Endothelial cell (in vitro differentiated cells): ENCODE measurements at places on chromosomes 6 and 20.

GRCh38 chr20:61478094-61478493 lies 226.0 kb downstream of the CDH4 start:
- DNase-seq, result no peak

GRCh38 chr6:47452899-47453298 lies 24.7 kb upstream of the CD2AP start:
- DNase-seq, result no peak

GRCh38 chr6:109695468-109695867 lies 4.4 kb downstream of the FIG4 start:
- peak; percentile 33 for DNase-seq

DNA sequence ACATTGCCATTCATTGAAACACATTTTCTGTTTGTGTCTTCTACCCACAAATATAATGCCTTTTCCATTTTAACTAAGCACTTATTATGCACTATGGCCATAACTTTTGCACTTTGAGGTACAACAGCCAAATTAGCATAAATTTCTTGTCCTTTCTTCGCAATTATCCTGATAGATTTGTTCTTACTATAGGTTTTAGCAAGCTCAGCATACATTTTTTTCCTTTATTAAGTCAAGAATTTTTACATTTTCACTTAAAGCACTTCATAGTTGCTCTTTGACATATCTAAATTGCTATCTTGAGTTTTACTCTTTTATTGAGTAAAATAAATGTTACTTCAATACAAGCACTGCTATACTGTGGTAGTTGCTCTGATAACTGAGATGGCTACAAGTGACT lies 5.8 kb downstream of the DEFB114 start:
- no peak for DNase-seq

DNA sequence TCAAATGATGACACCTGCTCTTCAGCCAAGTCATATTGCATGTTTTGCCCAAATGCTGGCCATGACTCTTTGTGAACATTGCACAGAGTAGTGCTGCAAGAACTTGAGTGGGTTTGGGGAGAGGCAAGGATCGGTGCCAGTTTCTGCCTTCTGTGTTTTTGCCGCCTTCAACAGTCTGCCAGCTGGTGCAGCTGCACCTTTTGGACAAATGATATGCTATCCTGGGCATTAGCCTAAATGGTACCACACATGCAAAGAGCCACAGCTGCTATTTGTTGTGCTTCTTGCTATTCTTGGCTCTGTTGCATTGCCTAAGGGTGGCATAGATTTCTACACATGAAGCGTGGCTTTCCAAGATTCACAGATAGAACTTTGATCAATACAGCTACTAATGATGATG lies 189.0 kb upstream of the CCN2 start:
- DNase-seq, result no peak

- DNase-seq, result no peak
Measured at GRCh38 chr6:129498950-129499842, 210.8 kb downstream of the ARHGAP18 start.

DNA sequence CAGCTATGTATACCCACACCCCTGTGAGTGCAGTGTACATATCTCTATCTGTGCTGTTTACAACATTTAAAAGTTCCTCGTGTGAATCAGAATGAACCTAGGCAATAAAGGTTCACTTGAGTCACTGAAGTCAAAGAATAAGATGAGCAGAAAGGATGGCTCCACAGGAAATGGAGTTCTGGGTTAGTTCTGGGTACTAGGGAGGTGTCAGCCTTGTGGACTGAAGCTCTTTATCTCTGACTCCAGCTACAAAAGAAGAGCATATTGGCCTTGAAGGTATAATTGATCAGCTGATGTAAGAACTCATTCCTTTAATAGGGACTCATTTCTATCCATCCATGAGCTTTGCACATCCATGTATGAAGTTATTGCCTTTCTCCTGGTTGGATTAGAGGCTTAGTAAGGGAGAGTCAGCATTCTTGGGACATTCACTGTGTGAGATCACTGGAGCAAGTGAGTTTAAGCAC lies 73.9 kb upstream of the BACH2 start:
- DNase-seq, result no peak

DNA sequence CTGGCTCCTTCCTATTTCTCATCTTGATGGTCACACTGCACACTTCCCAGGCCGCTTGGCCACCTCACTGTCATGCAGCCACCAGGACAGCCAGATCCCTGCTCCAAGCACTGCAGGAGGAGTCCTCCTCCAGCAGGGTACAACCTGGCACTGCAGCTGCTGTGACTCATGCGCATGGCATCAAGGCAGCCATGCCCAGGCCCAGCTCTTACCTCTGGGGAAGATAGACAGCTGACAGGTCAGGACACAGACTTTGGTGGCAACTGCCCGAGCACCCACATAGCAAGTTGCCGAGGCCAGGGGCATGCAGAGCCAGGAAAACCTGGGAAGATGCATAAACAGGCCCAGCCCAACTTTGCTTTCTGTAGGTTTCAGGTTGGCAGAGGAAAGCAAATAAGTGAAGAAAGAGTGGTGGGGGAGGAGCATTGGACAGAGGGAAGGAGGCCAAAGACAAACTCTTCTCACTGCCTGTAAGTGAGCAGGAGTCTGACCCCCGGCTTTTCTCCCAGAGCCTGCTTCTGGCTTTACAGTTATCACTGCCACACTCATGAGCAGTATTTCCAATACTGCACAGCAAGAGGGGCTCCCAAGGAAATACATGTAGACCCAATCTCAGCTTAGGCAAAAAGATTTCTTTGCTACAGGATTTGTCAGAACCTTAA lies 38.8 kb downstream of the SLC22A3 start:
- no peak for DNase-seq

GRCh38 chr6:143559051-143559660 lies 47.6 kb upstream of the FUCA2 start:
- DNase-seq, result no peak

- no peak for DNase-seq
Measured at GRCh38 chr6:18211338-18211737, 53.0 kb downstream of the DEK start.

- DNase-seq, result peak; percentile 69
Measured at GRCh38 chr6:167699141-167699931, 127.4 kb upstream of the AFDN start.

- no peak for DNase-seq
Measured at GRCh38 chr20:50295345-50295744, 104.7 kb downstream of the CEBPB start.

DNA sequence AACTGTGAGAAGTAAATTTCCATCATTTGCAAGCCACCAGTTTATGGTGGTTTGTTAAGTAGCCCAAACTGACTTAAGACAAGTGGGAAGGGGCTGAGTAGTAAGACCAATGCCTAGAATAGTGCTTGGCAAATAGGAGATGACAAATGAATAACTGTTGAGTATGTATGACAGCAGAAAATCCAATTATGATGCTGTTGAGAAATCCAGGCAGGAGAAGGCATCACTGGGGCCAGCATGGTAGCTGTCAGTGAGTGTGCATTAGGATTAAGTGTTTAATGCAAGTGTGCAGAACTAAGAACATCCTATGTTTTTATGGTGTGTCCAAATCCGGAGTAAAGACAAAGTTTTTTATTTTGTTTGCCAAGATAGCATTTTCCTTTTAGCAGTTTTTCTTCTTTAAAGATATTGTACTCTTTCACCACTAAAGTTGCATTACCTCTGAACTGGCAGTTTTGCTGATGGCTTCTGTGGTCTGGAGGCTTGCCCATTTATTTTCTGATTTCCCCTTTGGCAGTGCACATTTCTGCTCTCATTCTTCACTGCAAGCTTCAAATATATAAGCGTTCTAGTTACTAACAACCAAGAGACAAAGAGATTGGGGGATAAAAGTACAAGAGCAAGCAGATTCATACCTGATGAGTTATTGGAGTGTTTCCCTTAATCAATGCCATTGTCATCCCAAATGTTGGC lies 289.7 kb downstream of the KCNQ5 start:
- DNase-seq, result no peak

DNA sequence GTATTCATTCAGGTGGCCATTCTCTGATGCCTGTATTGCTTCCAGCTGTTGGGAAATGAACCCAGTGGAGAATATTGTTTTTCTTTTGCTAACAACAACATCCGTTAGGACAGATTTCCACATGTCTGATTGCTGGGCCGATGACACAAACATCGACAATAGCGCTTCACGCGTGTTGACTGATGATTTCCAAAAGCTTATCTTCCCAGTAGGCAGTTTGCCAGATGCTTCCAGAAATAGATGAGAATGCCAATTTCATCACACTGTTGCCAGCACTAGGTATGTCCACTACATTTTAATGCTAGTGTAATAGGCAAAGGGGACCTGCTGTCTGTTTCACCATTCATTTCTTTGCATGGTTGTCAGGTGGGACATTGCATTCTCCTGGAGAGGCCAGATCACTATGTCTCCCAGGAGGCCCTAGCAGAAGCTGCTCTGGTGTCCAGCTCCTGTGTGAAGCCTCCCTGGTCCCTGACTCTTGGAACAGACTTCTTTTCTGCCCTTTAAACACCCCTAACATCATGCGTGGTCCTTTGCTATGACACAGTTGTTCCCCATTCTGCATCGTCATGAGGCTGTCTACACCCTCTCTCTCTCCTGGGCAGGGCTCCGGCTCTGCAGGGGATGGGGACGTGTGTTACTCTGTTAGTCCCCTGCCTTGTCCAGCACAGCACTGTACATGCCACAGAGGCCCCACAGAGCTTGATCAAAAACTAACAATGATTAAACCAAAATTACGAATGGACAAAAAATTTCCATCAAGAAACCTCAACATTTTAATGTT lies 181.6 kb downstream of the CDH26 start:
- no peak for DNase-seq

DNA sequence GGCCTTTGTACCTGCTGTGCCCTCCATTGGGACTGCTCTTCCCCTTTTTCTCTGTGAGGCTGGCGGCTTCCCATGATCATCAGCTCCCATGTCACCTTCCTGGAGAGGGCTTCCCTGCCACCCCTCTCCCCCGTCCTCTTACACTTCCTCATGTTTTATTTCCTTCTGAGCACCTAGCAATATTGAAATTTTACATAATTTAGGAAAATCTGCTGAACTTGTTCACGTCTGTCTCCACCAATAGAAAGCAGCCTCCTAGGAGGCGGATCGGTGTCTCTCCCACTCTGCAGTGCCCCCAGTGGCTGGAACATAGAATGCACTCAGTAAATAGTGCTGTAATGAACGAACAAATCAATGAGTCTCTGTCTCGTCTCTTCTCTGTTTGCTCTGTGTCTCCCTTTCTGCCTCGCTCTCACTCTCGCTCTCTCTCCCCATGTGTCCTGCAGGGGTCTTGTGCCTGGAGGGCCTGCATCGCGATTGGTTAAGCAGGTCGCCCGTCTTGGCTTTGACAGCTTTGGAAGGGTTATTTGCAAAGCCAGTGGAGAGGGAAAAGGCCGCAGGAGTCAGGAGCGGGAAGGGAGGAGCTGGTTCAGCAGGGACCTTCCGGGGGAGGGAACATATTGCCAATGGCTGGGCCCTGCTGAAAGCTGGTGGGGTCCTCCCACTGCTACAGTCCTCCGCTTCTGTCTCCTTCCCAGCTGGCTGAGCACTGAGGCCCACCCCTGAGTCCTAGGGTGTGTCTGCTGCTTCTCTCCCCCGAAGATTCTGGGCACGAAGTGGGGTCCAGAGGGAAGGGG lies 12.1 kb upstream of the OCSTAMP start:
- peak; percentile 72 for DNase-seq

- no peak for DNase-seq
Measured at GRCh38 chr6:66662196-66662595, 955.2 kb upstream of the EYS start.

- no peak for DNase-seq
Measured at GRCh38 chr6:69456086-69456485, 340.7 kb downstream of the LMBRD1 start.

DNA sequence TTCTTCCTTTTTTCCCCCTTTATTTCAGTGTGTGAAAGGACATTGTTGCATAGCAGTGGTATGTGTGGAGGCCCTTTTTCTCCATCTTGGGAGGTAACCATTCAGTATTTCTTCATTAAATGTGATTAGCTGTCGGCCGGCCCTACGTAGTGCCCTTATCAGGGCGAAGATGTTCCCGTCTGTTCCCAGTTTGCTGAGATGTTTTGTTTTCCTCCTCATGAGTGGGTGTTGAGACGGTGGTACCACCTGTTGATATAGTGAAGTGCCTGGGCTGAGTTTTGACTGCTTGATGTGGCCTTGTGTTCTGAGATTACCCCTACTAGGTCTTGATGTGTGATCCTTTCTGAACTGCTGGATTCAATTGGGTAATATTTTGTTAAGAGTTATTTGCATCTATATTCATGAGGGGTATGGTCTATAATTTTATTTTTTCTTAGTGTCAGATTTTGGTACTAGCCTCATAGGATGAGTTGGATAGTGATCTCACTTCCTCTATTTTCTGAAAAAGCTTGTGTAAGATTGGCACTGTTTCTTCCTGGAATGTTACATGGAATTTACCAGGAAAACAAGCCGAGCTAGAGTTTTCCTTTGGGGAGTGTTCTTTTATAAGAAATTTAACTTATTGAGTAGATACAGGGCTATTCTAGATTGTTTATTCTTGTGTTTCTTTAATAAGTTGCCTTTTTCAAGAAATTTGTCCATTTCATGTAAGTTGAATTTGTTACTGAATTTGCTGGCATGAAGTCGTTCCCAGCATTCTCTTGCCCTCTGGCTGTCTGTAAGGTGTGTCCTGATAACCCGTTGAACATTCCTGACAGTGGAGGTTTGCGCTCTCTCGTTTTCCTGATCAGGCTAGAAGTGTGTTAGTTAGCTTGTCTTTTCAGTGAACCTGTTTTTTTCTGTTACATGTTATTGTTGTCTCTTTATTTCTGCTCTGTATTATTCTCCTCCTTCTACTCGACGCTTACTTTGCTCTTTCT lies 4.3 kb downstream of the MTG2 start:
- DNase-seq, result no peak

DNA sequence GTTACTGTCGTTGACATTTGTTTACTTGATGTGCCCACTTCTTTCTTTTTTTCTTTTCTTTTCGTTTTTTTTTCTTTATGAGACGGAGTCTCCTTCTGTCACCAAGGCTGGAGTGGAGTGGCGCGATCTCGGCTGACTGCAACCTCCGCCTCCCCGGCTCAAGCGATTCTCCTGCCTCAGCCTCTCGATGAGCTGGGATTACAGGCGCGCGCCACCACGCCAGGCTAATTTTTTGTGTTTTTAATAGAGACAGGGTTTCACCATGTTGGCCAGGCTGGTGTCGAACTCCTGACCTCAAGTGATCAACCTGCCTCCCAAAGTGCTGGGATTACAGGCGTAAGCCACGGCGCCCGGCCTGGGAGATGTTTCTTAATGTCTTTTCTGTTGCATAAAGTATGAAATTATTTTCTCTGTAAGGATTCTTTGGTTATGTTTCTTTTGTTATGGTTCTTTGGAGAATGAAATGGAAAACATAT lies 33.3 kb upstream of the PRSS16 start:
- no peak for DNase-seq

DNA sequence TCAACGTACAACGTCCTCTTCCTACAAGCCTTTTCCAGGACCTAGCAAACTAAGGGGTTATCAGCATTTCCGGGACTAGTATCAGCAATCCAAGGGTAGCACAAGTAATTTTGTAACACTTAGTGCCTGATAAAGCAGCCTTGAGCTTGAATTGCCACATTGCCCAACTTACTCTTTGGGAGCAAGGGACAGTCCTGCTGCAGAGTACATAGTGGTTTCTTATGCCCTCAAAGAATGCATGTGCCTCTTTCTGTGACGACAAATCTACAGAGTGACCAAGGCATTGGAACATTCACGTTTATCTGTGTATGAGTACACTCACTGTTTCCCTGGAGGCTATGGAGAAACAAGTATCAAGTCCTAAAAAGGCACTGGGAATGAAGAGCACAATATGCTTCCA lies 3.2 kb upstream of the ID4 start:
- no peak for DNase-seq

- DNase-seq, result no peak
Measured at GRCh38 chr20:15923030-15923776, 650.0 kb downstream of the KIF16B start.

GRCh38 chr6:148738946-148739821 lies 7.6 kb upstream of the UST start:
- no peak for DNase-seq

GRCh38 chr20:62601172-62601571 lies 41.1 kb upstream of the SLCO4A1 start:
- DNase-seq, result no peak
